Colonic mucosa (tissue), 4 donors: ENCODE measurements at places on chromosomes 2 and 18. TPM values are rescaled to one million over a fixed set of nuclear protein-coding genes. Genes with fewer than 3 reads are reported as not detected.

Gene PRKAG3
- total RNA-seq = not detected

- no peaks in the 10 kb centered on the region for H3K27me3 ChIP-seq
- no peaks in the 10 kb centered on the region for H3K4me1 ChIP-seq
- no peaks in the 10 kb centered on the region for H3K36me3 ChIP-seq
- no peak for DNase-seq
Observed at GRCh38 chr18:13791181-13791580, 32.8 kb upstream of the MC5R start.

- no peaks in the 10 kb centered on the region for H3K4me1 ChIP-seq
- H3K36me3 ChIP-seq = peaks cover 18% of the 10 kb centered on the region
- H3K27ac ChIP-seq = no peak overlapping the region
- no peak for DNase-seq
- no peaks in the 10 kb centered on the region for H3K27me3 ChIP-seq
Observed at GRCh38 chr2:241096979-241097378, 5.1 kb downstream of the MTERF4 start.

- H3K27ac ChIP-seq = no peak overlapping the region
- no peak overlapping the region for H3K4me3 ChIP-seq
- H3K36me3 ChIP-seq = no peaks in the 10 kb centered on the region
- no peaks in the 10 kb centered on the region for H3K27me3 ChIP-seq
Observed at GRCh38 chr2:220583725-220584124, 956.3 kb downstream of the SLC4A3 start.

Gene SESTD1
- 25.5 TPM for total RNA-seq

DNA sequence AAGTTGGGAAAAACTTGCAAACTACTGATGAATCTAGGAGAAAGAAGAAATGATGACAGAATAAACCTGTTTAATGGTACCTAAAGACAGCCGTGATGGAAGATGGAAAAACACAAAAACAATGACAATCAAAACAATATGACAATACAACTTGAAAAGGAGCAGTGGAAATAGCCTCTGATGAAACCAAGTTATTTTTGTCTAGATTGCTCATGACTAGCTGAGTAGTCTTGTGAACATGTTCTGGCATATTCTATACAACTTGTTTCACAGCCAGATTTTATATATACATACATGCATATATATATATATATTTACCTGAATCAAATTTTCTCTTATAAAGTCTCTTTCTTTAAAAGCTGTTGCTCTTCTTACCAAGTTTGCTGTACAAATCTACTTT lies 439.1 kb downstream of the TGIF1 start:
- H3K4me3 ChIP-seq = no peak overlapping the region
- H3K4me1 ChIP-seq = no peaks in the 10 kb centered on the region
- H3K36me3 ChIP-seq = no peaks in the 10 kb centered on the region
- no peak for DNase-seq
- H3K27ac ChIP-seq = no peak overlapping the region

Gene DSC3
- 0.37 TPM for total RNA-seq
